Stimulated activated CD4-positive, alpha-beta T cell treated with anti-CD3 and anti-CD28 coated beads, Interleukin-1b, Interleukin-23, amount 100 ng/mL, for 1 hour (primary cell): ENCODE measurements at places on chromosomes 4 and X.

GRCh38 chrX:40188573-40189417 is 91.0 kb upstream of the BCOR start:
- no peak for DNase-seq

DNA sequence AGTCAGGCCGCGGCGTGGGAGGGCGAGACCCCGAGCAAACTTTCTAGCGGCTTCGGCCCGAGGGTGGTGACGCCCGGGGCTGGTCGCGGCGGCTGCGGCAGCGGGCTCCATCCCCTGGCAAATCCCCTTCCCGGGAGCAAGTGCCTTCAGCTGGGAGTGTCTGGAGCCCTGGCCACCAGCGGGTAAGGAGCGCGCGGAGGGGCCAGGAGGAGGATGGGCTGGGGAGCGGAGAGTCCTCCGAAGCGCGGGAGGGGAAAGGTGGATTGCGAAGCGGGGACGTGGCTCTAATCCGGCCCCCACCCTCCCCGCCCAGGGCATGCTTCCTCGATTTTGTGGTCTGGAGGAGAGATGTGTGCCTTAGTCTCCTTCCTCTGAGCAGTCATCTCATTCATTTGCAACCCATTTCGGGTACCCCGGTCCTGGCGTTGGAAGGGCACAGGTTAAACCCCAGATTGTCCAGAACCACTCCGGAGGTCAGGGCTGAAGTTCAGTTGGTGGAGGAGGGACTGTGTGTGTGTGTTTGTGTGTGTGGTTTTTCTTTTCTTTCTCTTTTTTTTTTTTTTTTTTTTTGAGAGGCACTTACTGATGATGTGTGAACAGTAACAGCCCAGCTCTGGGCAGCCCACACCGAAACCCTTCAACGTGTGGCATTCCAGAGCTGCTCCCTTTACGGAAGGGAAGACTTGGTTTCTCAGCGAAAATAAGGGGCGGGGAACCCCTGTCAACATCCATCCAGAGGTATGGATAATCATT is 516 bp downstream of the SGMS2 start:
- no peak for DNase-seq

DNA sequence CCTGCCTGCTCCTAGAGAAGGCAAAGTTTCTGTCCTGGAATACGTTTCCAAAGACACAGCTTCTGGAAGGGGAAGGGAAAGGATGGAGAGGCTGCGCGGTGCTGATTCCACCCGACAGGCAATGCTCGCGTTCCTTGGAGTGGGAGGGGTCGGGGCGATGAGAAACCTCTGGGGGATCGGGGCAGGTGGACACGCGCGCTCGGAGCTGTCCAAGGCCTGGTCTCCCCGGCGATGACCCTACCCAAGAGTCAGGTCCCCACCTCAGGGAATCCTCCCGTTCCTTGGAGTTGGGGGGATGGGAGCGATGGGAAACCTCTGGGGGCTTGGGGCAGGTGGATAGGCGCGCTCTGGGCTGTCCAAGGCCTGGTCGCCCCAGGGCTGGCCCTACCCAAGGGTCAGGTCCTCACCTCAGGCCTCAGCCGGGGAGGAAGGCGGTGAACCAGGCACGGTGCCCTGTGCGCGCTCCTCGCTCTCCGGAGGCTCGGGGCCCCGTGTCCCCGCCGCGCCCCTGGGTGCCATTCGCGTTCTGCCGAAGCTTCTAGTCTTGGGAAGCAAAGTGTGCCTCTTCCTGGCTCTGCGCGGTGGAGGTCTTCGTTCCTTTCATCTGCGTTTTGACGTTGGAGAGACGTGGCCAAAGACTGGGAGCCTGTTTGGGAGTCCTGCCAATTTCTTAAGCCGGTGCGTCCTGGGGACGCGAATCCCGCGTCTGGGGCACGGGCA is 10.6 kb upstream of the SHOX start:
- DNase-seq: no peak

DNA sequence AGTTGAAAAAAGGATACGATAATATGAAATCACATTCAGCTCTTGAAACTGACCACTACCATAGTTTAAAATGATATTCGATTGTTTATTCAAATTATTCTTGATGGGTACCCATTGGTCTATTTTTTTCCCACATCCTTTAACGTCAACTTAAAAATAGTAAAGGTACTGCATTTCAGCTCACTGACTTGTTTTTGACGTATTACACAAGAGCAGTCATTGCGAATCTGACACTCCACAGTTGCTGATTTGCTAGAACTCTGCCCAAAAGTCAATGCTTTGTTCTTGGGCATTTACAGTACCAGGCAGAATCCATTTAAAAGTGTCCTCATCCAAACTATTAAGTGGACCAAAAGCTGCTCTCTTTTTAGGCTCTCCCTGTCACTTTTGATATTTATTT is 1.2 kb upstream of the PDS5A start:
- no peak for DNase-seq

DNA sequence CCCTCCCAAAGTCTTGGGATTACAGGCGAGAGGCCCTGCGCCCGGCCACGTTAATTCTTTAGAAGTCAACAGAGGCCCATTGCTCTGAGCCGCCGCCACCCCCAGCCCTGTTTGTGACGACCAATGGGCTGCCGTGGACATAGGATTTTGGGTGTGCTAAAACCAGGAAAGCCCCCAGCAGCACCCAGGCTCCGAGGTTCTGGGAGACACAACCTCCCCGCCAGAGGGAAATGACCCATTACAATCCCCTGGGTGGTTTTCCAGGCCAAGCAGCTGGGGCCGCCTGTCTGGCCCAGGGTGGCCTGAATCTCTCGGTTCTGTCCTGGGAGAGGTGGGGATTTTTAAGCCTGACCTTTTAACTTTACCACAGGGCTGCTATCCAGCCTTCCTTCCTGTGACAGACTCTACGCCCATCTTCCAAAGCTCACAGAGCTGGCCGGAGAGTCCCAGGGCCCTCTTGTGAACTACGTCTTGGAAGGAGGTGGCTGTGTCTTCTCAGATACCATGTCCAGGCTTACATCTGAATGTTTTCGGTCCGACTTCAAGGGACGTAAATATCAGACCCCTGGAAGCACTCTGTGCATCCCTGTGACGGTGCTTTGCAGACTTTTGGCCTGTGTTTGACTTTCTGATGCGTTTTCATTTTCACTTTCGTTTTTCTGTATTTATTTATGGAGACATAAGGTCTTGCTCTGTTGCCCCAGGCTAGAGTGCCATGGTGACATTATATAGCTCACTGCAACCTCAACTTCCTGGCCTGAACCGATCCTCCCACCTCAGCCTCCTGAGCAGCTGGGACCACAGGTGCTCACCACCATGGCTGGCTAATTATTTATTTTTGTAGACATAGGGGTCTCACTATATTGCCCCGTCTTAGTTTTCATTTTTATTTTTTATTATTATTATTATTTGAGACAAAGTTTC is 36.0 kb downstream of the P2RY8 start:
- no peak for DNase-seq

- DNase-seq: no peak
Measured at GRCh38 chrX:112536544-112536943, 143.2 kb downstream of the LHFPL1 start.
